T-helper 2 cell treated with Interferon-gamma antibody and Interleukin-4, amounts not matched to agents 100 ng/mL and 5 ng/mL, for 36 hours (primary cell): ENCODE measurements at places on chromosomes 6 and 20. TPM values are rescaled to one million over a fixed set of nuclear protein-coding genes. Genes with fewer than 3 reads are reported as not detected.

The SIM1 gene
- 0.07 and 0.16 TPM in 2 replicates for total RNA-seq

The STMND1 gene
- total RNA-seq, result not detected in 2 replicates

The PDE7B gene
- 13.5 and 14.0 TPM in 2 replicates for total RNA-seq

The MEA1 gene
- total RNA-seq, result 63.6 and 65.6 TPM in 2 replicates

The COL9A1 gene
- total RNA-seq, result not detected in 2 replicates

The HLA-DMB gene
- 8.5 and 9.0 TPM in 2 replicates for total RNA-seq

The AGPAT1 gene
- total RNA-seq, result 40.8 and 41.6 TPM in 2 replicates

The SLC17A2 gene
- total RNA-seq, result not detected in 2 replicates

The MCUR1 gene
- 23.4 and 25.3 TPM in 2 replicates for total RNA-seq

The SH3BGRL2 gene
- total RNA-seq, result 0.09 and 0.11 TPM in 2 replicates

The ENPP1 gene
- total RNA-seq, result 3.5 TPM in 2 replicates

The USP49 gene
- 7.1 and 7.3 TPM in 2 replicates for total RNA-seq

The CST3 gene
- 1.8 and 2.5 TPM in 2 replicates for total RNA-seq

The VIP gene
- not detected in 2 replicates for total RNA-seq

The CD93 gene
- 4.3 and 5.0 TPM in 2 replicates for total RNA-seq

The SPTLC3 gene
- total RNA-seq, result 0.73 and 0.95 TPM in 2 replicates

The PTCRA gene
- not detected in 2 replicates for total RNA-seq

The SRMS gene
- not detected in 2 replicates for total RNA-seq

The MUC21 gene
- total RNA-seq, result not detected in 2 replicates

The OXT gene
- total RNA-seq, result not detected in 2 replicates

The EPHA7 gene
- total RNA-seq, result not detected in 2 replicates

The NOTCH4 gene
- total RNA-seq, result 0.16 and 0.18 TPM in 2 replicates

The F13A1 gene
- not detected in 2 replicates for total RNA-seq

The TTLL9 gene
- total RNA-seq, result not detected in 2 replicates

The ULBP1 gene
- 0.27 and 0.39 TPM in 2 replicates for total RNA-seq

The CNKSR3 gene
- not detected in 2 replicates for total RNA-seq

The PRKN gene
- 0.14 and 0.91 TPM in 2 replicates for total RNA-seq

The ARMC2 gene
- total RNA-seq, result 6.2 and 6.9 TPM in 2 replicates

The PRND gene
- not detected in 2 replicates for total RNA-seq

The LKAAEAR1 gene
- total RNA-seq, result 0.34 TPM in 1 of 2 replicates, not detected in the other

The PI16 gene
- 0.14 and 0.16 TPM in 2 replicates for total RNA-seq

The ADGRF5 gene
- total RNA-seq, result not detected in 2 replicates

The MLIP gene
- not detected in 2 replicates for total RNA-seq

The SNPH gene
- total RNA-seq, result 5.2 and 5.4 TPM in 2 replicates

The VWA7 gene
- total RNA-seq, result 4.6 and 4.9 TPM in 2 replicates

The TSPO2 gene
- total RNA-seq, result not detected in 2 replicates

The GNAS-AS1 gene
- 1.4 and 1.7 TPM in 2 replicates for total RNA-seq

The WFDC11 gene
- total RNA-seq, result not detected in 2 replicates

The SERPINB6 gene
- total RNA-seq, result 31.8 and 32.3 TPM in 2 replicates

The MYBL2 gene
- 102 and 104 TPM in 2 replicates for total RNA-seq

The AGER gene
- total RNA-seq, result 30.6 and 31.6 TPM in 2 replicates

The ESR1 gene
- total RNA-seq, result 0.23 and 0.59 TPM in 2 replicates

The ZNFX1 gene
- total RNA-seq, result 61.7 and 63.4 TPM in 2 replicates
